ENCODE measurements at places on chromosomes 12 and 14. TPM values are rescaled to one million over a fixed set of nuclear protein-coding genes. Genes with fewer than 3 reads are reported as not detected.

- H3K4me1 ChIP-seq, result no peaks in the 10 kb centered on the region
- H3K27me3 ChIP-seq, result no peaks in the 10 kb centered on the region
- H3K36me3 ChIP-seq, result peaks cover 21% of the 10 kb centered on the region
- peak within 1 kb of the TSS; percentile 100 for H3K27ac ChIP-seq
- no peak for DNase-seq
These were observed at the start of gene SETD1B for GRCh38 chr12:121803861-121804416. TSS of gene SETD1B (plus strand) at chr12:121804009. CDS start at chr12:121804738, 729 bp downstream.

- no peak overlapping the region for H3K27ac ChIP-seq
- no peak for DNase-seq
- H3K36me3 ChIP-seq, result no peaks in the 10 kb centered on the region
- no peaks in the 10 kb centered on the region for H3K4me1 ChIP-seq
- no peaks in the 10 kb centered on the region for H3K27me3 ChIP-seq
- H3K4me3 ChIP-seq, result no peak overlapping the region
These were observed 64.1 kb downstream of the NELL2 start for GRCh38 chr12:44812062-44812461.

The NUAK1 gene
- 30.1 TPM for total RNA-seq

DNA sequence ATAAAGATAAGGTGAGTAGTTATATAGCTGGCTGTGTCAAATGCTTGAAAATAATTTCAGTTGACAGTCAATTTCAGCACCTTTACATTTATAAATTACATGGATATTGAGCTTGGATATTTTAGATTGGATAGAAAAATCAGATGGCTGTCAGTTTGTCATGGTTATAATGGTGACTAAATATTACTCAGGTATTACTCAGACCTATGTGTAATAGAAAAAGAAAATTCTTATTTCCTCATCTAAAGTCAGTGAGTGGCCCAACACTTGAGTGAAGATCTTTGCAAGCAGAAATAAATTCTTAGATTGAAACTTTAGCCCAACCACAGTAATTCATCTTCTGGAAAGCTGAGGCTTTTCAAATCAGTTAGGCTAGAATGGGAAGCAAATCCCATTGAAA is 354.4 kb downstream of the NAV3 start:
- no peak overlapping the region for H3K27ac ChIP-seq
- H3K36me3 ChIP-seq, result no peaks in the 10 kb centered on the region
- no peak for DNase-seq
- H3K4me3 ChIP-seq, result no peak overlapping the region

- no peaks in the 10 kb centered on the region for H3K27me3 ChIP-seq
- H3K36me3 ChIP-seq, result peaks cover 14% of the 10 kb centered on the region
- no peak for DNase-seq
- no peaks in the 10 kb centered on the region for H3K4me1 ChIP-seq
- H3K4me3 ChIP-seq, result no peak overlapping the region
These were observed 10.5 kb upstream of the OAS2 start for GRCh38 chr12:112967858-112968257.
